ENCODE measurements at places on chromosomes 1 and 21.

- DNase-seq, result peak; percentile 16
These were observed 228.4 kb downstream of the TM2D1 start for GRCh38 chr1:61496501-61496900.

DNA sequence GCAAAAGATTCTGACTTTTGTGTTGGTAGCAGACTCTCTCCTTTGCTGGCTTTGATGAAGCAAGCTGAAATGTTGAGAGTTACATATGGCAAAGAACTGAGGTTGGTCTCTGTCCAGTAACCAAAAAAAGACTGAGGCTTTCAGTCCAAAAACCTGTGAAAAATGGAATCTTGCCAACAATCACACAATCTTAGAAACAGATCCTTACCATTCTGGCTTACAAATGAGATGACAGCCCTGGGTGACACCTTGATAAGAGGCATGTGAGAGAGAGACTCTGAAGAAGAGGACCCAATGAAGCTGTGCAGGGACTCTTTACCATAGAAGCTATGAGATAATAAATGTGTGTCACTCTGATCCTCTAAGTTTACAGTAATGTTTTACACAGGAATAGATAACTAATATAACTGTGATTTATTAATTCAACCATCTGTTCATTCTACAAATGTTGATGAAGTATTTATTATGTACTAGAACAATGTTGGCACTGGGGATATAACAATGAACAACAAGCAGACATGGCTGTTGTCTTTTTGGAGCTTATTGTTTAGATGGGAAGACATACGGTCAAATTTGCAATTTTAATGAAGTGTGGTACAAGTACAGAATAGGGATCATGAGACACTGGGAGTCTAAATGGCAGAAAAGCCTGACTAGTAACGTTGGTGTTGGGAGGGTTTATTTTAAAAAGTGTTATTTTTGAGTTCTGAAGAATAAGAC is 251.0 kb downstream of the OLFM3 start:
- no peak for DNase-seq

DNA sequence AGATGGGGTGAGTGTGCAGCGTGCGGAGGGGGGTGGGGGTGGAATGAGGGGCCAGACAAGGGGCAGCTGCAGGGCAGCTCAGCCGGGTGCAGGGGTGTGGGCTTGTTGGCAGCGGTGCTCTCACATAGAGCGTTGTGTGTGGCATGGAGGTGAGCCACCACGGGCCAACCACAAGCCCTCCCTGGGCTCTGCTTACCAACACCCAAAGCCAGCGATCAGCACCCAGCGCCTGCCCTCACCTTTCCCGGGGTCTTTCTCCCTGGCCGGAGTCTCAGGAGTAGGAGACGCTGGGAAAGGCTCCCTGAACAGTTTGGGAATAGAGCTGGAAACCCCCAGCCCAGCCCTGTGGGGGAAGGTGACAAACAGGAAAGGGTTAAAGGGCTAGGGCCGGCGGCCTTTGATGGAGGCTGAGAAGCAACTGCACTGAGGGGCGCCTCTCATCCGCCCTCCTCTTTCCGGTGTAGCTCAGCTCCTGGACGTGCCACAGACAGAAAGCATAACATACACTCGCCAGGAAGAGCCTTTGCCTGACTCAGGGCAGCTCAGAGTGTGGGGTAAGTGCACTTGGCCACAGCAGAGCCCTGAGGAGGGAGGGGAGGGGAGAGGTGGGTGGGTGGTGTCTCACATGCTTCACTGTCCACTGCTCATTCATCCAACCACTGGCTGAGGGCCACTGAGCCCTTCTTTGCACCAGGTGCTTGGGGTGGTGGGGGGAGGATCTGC is 577 bp downstream of the IKBKE start:
- DNase-seq, result peak; percentile 61

DNA sequence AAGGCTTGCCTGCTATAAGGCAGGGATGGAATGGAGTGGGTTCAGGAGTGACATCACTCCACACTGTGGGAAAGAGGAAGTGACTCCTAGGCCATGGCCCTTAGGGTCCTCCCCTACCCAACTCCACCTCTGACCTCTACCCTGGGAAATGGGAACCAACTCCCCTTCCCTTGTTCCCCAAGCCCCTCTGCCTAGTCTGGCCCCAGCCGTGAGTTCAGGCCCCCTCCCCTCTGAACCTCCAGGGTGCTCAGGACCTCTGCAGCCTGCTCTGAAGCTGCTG is 3.8 kb upstream of the GUCA2A start:
- DNase-seq, result no peak

GRCh38 chr1:177411381-177411780 is 240.6 kb downstream of the BRINP2 start:
- no peak for DNase-seq

GRCh38 chr1:216034506-216034905 is 388.7 kb downstream of the USH2A start:
- DNase-seq, result no peak

GRCh38 chr1:31054349-31054748 is 11.2 kb downstream of the PUM1 start:
- no peak for DNase-seq
